ENCODE measurements at places on chromosomes 2 and 18.

GRCh38 chr2:197254776-197255530 is 55.6 kb downstream of the ANKRD44 start:
- DNase-seq = no peak

- no peak for DNase-seq
Measured at GRCh38 chr18:32424696-32425095, 46.0 kb downstream of the GAREM1 start.

GRCh38 chr2:175048275-175048674 is 43.1 kb upstream of the CHN1 start:
- no peak for DNase-seq

GRCh38 chr2:32947484-32948143 is 861 bp downstream of the LTBP1 start:
- no peak for DNase-seq

GRCh38 chr2:160491911-160492371 is 1.7 kb downstream of the RBMS1 start:
- DNase-seq = no peak

GRCh38 chr18:44054514-44054913 is 626.2 kb upstream of the SETBP1 start:
- no peak for DNase-seq

- no peak for DNase-seq
Measured at GRCh38 chr2:141207036-141207385, 923.8 kb downstream of the LRP1B start.

DNA sequence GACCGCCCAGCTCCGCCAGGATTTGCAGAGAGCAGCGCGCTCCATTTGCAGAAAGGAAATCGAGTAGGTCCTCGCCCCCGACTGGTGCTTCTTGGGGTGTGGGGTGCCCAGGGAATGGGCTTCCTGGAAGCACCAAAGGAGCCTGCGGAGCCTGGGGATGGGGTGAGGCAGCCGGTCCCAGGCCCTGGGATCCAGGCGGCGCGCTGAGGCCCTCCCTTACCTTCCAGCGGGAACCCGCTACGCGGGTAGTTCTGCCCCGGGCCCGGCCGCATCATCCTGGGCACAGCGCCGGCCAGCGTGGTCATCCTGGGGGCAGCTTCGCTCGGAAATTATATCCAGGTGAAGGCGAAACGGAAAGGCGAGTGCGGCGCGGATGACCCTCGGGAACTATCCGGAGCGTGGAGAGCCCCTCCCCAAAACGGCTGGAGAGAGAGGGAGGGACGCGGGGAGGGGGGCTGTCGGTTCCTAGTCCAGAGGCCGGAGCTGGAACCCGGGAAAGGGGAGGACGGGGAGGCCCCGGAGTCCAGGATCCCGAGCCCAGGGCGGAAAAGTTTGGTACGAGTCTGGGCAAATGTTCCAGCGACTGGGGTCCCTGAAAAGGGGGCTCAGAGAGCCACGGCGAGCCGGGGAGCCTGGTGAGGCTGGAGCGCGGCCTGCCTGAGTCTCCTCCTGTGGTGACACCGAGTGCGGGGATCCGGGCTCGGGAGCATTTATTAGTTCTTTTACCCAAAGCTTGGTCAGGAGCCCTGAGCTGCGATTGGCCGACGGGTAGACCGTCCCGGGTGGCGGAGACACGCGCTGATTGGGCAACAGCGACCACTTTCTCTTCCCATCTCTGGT is at the start of gene PAX3:
PAX3 (minus strand) TSS at position 688 of the 840 bp plus-strand sequence; CDS start at position 305, 383 bp downstream.
- DNase-seq = no peak

DNA sequence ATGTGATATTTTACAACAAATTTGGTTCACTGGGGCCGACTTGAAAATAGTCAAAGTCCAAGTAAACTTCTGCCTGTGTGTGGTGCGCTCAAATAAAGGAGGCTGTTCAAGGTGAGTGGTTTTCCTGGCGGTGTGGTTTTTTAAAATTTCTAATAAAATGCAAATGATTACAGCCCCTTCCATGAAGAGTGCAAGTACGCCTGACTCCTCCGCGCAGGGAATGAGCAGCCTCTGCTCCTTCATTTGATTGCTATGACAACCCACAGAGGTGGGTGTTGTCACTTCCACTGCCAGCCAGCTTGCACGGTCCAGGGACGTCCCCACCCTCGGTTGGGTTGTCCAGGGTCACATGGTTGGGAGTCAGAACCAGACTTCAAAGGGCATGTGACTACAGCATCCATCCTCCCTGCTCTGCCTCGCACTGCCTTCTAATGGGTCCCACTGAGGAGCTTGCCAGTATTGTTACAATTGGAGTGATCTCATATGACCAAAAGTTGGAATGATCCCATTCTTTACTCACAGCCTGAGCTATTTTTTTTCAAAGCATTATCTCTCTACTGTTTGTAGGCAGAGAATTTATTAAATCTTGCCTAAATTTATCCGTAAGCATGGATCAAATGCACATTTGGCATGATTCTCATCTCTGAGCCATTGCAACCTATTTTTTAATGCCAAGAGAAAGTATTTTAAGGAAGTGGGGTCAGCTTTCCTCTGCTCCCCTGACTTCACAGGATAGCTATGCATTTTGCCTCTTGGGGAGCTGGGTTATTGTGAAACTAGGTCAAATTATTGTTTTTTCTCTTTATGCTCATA is 121.3 kb downstream of the AGAP1 start:
- DNase-seq = no peak

Data from sciatic nerve (tissue), 2 donors.